KG1 (cell line): ENCODE measurements at places on chromosomes 2 and 18.

DNA sequence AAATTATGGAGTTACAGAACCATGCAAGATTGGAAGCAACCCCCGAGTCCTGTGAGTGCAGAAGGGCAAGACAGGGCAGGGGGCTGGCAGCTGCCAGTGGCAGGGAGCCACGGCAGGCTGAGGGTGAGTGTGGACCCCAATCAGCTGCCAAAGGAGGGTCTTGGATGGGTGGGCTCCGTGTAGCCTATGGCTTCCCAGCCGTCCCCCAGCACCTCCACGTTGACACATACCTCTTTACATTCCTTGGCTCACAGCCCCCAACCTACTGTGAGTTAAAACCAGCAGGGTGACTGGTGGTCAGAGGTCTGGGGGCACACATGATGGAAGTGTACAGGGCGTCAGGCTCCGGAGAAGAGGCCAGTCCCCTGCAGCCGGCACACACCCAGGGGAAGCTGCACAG is 60.9 kb upstream of the SALL3 start:
- DNase-seq: no peak

DNA sequence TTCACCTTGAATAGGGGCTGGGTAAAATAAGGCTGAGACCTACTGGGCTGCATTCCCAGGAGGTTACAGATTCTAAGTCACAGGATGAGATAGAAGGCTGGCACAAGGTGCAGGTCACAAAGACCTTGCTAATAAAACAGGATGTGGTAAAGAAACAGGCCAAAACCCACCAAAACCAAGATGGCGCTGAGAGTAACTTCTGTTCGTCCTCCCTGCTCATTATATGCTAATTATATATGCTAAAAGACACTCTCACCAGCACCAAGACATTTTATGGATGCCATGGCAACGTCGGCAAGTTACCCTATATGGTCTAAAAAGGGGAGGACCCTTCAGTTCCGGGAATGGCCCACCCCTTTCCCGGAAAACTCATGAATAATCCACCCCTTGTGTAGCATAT is 711.5 kb upstream of the KLHL29 start:
- DNase-seq: no peak

GRCh38 chr2:110955556-110955955 is 165.2 kb upstream of the BCL2L11 start:
- DNase-seq: no peak

- no peak for DNase-seq
Observed at GRCh38 chr2:75800456-75800855, 89.7 kb upstream of the GCFC2 start.

DNA sequence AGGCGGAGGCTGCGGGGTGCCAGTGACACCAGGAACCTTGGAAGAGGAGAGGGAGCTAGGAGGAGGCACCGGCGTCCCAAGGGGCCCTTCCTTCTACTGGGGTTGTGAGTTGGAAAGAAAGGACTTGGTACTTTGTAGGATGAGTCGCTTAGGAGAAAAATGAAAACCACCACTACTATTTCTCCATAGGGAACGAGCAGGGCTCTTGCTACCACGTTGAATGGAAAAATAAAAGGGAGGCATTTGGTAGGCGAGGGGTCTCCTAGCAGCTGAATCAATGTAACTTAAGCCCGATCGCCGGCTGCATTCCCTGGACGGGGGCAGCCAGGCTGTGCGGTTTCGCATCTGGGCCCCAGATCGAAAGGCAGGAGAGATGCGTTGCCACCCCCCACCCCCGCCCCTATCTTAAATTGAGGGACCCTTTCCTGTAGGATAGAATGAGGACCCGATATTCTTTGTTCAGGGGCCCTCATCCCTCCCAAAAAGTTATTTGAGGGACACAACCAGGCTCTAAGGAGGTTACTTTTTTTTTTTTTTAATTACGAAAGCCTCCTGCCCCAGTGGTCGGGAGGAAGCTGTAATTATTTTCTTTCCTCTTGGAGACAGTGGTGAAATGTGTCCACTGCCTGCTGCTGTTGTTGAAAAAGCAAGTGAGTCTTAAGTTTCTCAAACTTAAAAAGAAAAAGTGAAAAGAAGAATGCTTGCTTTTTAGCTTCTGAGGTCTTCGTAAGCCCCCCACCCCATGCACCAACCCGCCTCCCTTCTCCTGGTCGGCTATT is 1.3 kb downstream of the IGFBP2 start:
- DNase-seq: no peak

- no peak for DNase-seq
Observed at GRCh38 chr2:9336241-9336575, 87.1 kb downstream of the ITGB1BP1 start.

- no peak for DNase-seq
Observed at GRCh38 chr2:171287036-171287571, 126.4 kb upstream of the TLK1 start.

DNA sequence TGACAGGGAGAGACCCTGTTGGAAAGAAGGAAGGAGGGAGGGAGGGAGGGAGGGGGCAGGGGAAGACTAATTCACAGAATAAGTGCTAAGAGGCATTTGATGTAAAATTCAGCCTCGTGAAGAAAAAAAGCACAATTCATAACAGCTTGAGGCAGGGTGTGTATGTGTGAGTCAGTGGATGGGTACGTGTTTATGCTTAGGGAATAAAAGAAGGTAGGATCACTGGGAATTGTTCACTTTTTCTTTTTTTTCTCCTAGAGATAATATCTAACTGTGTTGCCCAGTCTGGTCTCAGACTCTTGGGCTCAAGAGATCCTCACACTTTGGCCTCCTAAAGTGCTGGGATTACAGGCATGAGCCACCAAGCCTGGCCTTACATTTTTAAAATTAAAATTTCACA is 39.2 kb downstream of the WDR33 start:
- DNase-seq: no peak
